Lower lobe of right lung (tissue), 2 donors: ENCODE measurements at places on chromosomes 4 and X.

GRCh38 chr4:38387348-38387747 lies 276.7 kb upstream of the KLF3 start:
- no peaks in the 10 kb centered on the region for H3K27me3 ChIP-seq
- no peaks in the 10 kb centered on the region for H3K36me3 ChIP-seq
- H3K27ac ChIP-seq, result no peak overlapping the region
- H3K4me3 ChIP-seq, result no peak overlapping the region

- DNase-seq, result no peak
- no peak overlapping the region for H3K4me3 ChIP-seq
- peaks cover 11% of the 10 kb centered on the region for H3K4me1 ChIP-seq
- no peak overlapping the region for H3K27ac ChIP-seq
- H3K36me3 ChIP-seq, result no peaks in the 10 kb centered on the region
- no peaks in the 10 kb centered on the region for H3K27me3 ChIP-seq
These were observed 44.2 kb downstream of the MAML3 start for GRCh38 chr4:140109737-140110136.

- no peaks in the 10 kb centered on the region for H3K4me1 ChIP-seq
- no peak overlapping the region for H3K4me3 ChIP-seq
- H3K27me3 ChIP-seq, result no peaks in the 10 kb centered on the region
- H3K27ac ChIP-seq, result no peak overlapping the region
These were observed 538.1 kb downstream of the PPP4R3C start for GRCh38 chrX:26925088-26925487.

DNA sequence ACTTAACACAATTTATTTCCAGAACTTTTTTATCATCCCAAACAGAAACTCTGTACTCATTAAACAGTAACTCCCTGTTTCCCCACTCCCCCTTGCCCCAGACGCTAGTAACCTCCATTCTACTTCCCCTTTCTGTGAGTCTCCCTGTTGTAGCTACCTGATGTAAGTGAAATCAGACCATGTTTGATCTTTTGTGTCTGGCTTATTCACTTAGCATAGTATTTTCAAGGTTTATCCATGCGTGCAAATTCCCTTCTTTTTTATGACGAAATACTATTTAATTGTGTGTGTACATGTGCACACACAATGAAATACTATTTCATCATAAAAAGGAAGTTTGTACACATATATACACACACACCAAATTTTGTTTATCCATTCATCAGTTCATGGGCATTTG lies 5.2 kb downstream of the PKD2 start:
- H3K36me3 ChIP-seq, result no peaks in the 10 kb centered on the region
- no peak overlapping the region for H3K4me3 ChIP-seq
- DNase-seq, result no peak
- no peak overlapping the region for H3K27ac ChIP-seq

DNA sequence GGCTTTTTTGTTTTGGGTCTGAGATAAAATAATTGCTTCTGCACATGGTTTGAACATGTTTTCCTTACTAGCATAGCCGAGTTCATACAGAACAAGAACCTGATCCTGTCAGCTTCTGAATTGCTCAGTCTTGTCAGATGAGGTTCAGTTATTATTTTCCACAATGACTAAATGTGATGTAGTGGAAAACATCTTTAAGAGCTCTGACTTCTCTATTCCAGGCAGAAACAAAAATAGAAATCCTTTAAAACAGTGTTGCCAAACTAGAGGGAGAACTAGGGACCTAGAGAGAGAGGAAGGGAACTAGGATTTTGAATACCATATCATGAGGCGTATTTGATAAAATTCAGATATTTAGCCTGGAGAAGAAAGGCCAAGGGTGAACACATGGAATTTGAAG lies 2.0 kb downstream of the ATP6AP2 start:
- H3K4me3 ChIP-seq, result no peak overlapping the region
- H3K4me1 ChIP-seq, result peaks cover 11% of the 10 kb centered on the region
- H3K36me3 ChIP-seq, result no peaks in the 10 kb centered on the region
- H3K27me3 ChIP-seq, result no peaks in the 10 kb centered on the region

- H3K27me3 ChIP-seq, result no peaks in the 10 kb centered on the region
- DNase-seq, result no peak
- H3K27ac ChIP-seq, result no peak overlapping the region
- H3K4me1 ChIP-seq, result no peaks in the 10 kb centered on the region
- H3K36me3 ChIP-seq, result no peaks in the 10 kb centered on the region
- H3K4me3 ChIP-seq, result no peak overlapping the region
These were observed 10.0 kb upstream of the ANOS1 start for GRCh38 chrX:8741981-8742380.
